ENCODE measurements at places on chromosomes 1 and 21.

DNA sequence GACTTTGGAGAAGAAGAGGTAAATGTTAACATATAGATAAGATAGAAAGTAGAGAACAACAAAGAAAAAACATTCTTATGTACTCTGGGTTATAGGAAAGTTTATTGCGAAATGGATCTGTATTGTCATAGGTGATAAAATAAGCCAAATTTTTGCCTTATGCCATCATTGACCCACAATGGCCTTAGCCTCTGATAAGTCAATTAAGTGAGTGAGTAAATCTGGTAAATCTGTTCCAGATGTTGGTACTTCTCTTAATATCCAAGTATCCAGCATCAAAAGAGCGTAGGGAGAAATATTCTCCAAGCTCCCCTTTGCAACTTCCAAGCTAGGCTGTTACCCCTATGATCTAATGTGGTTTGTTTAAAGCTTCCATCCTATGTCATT, 38.3 kb upstream of the CLCA4 start:
- DNase-seq: no peak

DNA sequence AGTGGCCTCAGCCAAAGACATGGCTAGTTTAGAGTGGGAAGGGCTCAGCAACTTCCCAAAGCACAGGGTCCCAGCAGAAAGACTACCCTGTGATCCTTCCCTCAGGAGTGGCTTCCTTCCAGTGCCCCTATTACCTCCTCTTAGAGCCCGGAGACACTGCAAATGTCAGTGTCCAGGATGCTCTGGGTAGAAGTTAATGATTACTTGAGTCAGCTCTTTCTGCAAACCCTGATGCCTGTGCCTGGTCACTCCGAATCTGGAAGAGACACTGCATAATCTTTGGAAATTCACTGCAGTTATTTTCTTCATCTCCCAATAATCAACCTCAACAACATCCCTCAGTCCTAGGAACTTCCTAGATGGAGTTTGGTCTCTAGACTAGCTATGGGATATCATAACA, 27.2 kb upstream of the MGST3 start:
- DNase-seq: no peak

GRCh38 chr1:164588516-164589341, 29.7 kb downstream of the PBX1 start:
- DNase-seq: no peak

DNA sequence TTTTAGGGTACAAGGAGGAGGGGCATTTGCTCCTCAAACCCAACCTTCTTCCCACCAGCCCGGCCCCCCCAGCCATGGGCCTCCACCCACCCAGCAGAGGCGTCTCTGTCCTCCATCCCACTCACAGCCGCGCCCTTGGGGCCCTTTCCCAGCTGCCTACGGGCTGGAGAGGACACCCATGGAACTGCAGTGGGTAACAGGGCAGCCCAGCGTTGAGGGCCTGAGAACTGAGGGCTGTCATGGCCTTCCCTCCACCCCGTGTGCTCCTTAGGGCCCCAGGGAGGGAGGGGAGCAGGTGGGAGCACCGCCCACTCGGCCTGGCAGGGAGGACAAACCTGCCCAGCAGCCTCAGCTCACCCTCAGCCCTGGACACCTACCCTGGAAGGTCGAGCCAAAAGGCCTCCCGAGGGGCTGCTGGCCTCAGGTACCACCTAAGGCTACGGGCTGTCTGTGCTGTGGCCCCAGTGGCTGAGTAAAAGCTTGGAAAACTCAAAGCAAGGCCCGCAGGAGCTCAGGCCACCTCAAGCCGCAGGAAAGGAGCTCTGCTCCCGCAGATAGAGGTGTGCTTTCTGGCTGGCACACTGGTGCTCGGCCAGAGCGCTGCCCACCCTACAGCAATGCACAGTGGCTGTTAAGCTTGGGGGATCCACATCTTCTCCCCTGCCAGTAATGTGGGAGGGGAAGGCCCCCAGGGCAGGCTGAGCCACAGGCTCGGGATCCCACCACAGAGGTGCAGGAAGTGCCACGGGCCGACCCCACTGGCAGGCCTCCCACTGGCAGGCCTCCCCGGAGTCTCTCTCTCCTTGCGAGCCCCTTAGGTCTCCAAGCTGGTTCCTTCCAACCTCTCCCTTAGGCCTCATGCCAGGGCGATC, 2.2 kb upstream of the ARHGEF16 start:
- DNase-seq: no peak

DNA sequence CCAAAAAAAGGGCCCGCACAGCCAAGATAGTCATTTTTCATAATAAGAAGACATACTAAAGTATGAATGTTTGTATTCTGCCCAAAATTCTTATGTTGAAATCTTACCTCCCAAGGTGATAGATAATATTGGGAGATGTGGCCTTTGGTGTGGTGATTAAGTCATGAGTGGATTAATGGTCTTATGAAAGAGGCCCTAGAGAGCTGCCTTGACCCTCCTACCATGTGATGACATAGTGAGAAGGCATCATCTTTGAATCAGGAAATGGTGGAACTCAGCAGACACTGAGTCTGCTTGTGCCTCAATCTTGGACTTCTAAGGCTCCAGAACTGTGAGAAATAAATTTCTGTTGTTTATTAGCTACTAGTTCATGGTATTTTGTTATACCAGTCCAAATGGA, 11.8 kb upstream of the RNPC3 start:
- no peak for DNase-seq

DNA sequence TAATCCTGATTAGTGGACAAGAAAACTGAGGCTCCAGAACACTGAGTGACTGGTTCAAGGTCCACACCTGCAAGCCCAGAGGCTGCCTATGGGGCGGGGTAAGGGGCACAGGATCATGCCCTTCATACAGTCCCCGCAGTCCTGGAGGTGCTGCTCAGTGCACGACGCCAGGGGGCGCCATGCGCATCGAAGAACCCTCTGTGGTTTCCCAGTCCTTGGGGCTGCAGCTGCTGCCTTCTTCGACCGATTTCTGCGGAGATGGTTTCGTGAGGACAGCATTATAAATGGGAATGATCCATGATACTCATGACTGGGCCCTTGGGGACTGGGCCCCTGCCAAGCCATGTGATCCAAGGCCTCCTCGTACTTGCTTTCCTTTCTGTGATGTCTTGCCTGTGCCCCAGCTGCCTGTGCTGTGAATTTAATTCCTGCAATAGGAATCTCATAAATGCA, 37.1 kb upstream of the ARHGEF10L start:
- peak; percentile 91 for DNase-seq

GRCh38 chr1:178411756-178412399, 84.9 kb downstream of the CLEC20A start:
- DNase-seq: no peak

DNA sequence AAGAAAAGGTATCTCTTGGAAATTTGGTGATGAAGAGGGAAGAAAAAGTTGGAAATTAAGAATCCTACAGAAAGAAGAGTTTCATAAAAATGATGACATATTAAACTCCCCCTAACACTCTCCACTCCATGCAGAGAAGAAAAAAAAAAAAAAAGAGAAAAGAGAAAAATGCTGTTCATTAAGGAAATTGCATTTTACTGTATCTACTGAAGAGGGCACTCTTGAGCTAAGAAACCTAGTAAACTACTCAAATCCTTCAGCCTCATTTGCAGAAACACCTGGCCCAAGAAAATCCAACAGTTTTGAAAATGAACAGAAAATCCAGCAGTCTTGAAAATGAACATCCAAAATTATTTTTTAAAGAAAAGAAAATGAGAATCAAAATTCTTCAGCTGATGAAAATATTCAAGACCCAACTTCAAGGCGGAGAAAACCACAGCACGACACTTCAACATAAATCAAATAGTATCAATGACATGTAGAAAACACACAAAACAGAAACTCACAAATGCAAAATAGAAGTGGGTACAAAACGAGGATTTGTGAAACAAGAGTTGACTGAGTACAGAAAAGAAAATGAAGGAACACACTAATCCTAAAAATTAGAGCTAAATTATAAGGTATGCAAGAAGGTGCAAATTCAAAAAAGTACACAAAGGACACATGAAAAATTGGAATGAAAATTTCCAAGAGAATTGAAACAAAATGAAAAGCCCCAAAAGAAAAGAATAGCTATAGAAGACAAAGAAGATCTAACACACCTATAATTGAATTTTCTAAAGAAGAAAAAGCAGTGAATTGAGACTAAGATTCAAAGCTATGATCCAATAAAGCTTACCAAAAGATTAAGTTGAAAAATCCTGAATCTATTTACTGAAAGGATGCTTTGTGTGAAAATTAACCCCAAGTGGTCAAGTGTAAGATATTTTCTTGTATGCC, 73.2 kb upstream of the DNAJC6 start:
- no peak for DNase-seq

GRCh38 chr1:81165963-81166362, 634.8 kb upstream of the ADGRL2 start:
- DNase-seq: no peak

DNA sequence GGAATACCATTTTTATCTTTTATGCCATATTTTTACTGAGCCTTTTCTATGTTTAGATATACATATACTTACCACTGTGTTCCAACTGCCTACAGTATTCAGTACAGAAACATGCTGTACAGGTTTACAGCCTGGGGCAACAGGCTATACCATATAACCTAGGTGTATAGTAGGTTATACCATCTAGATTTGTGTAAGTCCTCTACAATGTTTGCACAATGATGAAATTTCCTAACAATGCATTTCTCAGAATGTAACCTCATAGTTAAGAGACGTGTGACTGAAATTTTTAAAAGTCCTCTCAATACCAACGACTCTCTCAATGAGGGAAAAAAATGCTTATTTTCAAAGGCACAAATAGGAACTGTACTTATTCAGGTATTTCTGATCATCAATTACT, 21.7 kb downstream of the INTS7 start:
- DNase-seq: no peak

GRCh38 chr1:38403667-38404066, 357.1 kb upstream of the POU3F1 start:
- DNase-seq: peak; percentile 12

GRCh38 chr1:110206261-110206920, 3.7 kb upstream of the KCNC4 start:
- DNase-seq: no peak

DNA sequence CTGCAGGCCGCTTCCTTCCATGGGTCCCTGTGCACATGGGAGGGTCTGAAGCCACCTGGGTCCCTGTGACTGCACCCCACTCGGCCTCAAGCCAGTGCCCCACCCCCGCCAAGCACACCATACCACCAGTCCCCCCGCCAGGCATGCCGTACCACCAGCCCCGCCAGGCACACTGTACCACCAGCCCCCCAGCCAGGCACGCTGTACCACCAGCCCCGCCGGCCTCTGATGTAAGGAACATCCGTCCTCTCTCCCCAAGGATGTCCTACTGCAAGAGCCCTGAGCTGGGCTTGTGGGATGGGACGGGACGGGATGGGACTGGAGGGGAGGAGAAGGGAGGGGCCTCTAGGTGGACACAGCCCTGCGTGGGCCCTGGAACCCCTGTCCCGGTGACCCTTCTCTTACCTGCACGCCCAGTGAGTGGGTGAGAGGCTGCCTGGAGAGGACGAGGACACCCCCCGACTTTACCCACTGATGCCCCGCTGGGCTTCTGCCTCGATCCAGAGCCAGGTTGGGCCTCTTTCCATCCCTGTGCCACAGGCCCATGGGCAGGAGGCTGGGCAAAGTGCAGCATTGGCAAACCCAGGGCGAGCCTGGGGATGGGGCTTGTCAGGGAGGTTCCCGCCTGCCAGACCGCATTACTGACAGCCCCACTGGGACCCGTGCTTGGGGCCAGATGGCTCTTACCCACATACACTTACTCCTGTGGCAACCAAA, 40.8 kb upstream of the COL6A1 start:
- DNase-seq: no peak

- no peak for DNase-seq
Measured at GRCh38 chr1:100302739-100303138, 36.7 kb downstream of the RTCA start.

- DNase-seq: no peak
Measured at GRCh38 chr1:224489534-224490365, 55.2 kb upstream of the WDR26 start.

GRCh38 chr1:184039126-184039525, 1.6 kb upstream of the COLGALT2 start:
- peak; percentile 21 for DNase-seq

GRCh38 chr1:94778808-94779207, 41.3 kb upstream of the SLC44A3 start:
- no peak for DNase-seq

DNA sequence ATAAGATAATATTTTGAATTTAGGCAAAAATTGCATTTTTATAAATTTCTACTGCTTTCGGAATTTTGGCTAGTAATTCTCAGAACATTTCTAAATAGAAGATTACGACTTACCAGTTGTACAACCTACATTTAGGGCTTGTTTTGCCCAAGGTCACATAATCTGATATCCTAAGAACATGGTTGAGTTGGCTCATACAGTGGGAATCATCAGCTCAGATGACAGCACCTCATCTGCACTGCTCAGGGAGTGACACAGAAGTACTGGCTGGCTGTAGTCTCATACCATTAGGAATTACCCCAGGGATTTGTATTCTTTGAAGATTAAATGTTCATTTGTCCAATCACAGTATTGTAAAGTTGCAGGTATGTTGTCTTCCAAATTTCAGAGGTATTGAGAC, 217.6 kb downstream of the ADGRL2 start:
- no peak for DNase-seq

DNA sequence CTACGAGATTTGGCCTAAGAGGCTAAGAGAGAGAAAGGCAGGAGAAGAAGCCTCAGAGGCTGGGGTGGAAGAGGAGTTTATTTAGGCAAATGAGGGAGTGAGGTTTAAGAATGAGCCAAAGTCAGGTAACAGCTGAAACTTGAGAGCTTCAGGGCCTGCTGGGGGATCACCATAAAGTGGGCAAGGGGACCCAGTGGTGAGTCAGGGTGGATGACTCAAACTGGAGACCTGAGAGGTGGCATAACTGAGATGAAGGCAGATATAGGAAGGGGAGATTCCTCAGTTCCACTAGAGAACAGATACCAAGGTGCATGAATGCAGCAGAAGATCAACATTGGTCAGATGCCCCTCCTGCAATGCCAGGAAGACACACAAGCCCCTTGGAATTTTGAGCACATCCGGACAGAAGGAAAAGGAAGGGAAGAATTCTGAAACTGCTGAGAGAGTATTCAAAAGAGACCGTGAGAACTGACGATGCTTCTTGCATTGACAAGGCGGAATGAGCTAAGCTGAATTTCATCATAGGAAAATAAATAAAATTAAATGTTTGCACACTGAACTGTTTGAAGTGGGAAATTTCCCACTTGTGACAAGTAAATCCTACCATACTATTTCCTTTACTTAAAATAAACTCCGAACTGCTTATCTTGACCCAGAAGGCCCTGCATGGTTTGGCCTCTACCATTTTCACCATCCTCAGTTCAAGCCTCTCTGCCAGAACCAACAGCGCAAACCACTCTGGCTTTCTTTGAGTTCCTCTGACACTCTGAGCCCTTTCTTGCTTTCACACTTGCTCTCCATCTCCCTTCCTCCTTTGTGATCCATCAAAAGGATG, 94.1 kb downstream of the NMNAT2 start:
- DNase-seq: no peak

- no peak for DNase-seq
Measured at GRCh38 chr1:64231153-64231552, 27.7 kb downstream of the UBE2U start.
